ENCODE measurements at places on chromosomes 4 and X.

DNA sequence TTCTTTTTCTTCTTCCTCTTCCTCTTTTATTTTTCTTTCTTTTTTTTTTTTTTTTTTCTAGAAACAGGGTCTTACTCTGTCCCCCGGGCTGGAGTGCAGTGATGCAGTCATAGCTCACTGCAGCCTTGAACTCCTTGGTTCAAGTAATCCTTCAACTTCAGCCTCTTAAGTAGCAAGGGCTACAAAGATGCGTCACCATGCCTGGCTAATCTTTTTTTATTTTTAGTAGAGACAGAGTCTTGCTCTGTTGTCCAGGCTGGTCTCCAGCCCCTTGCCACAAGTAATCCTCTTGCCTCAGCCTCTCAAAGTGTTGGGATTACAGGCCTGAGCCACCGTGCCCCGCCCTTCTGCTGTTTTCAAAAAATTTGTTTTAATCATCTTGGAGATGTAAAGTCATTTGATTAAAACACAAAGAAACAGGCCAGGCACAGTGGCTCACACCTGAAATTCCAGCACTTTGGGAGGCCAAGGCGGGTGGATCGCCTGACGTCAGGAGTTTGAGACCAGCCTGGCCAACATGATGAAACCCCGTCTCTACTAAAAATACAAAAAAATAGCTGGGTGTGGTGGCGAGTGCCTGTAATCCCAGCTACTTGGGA is 28.1 kb downstream of the SYNPO2 start:
- no peak for DNase-seq

DNA sequence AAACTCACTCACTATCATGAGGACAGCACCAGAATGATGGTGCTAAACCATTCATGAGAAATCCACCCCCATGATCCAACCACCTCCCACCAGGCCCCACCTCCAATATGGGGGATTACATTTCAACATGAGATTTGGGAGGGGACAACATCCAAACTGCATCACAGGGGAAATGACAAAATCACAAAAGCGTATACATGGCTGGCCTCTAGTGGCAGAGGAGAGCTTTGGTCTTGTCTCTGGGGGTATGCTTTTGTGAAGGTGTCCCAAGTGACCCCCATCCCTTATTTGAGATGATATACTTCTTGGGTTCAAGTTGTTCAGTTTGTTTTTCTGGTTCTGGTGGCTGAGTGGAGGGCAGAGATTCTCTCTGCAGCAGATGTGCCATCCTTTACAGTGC is 8.5 kb upstream of the SETD7 start:
- no peak for DNase-seq

DNA sequence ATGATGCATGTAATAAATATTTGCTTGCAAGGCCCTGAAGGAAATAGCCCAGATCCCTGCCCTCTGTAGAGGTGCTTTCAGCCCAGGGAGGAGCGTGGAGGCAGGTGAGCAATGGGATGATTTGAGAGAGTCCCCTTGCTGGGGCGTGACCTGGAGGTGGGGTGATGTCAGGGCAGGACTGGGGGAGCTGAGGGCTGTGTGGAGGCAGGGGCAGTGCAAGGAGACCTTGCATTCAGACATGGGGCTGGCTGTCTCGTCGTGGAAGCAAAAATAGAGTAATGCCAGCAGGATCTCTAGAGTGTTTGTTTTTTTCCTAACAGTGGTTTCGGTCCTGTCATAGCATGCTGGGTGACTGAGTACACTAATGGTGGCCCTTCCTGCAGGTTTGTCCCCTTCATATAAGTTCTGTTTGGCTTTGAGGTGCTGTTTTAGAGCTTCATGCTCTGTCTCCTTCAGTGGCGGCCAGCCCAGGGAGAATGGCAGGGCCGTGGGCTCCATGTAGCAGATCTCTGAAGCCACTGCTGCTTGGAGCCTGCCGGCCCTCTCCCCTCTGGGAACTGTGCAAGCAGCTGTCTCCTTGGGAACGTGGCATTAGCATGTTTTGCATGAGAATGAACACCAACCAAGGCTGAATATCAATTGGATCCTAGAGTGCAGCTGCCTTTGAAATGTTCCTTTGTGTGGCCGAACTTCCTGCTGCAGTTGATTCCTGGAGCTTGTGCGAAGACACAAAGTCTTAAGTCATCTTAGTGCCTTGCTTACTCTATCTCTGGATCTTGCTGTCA is 39.3 kb upstream of the CLDN34 start:
- no peak for DNase-seq

DNA sequence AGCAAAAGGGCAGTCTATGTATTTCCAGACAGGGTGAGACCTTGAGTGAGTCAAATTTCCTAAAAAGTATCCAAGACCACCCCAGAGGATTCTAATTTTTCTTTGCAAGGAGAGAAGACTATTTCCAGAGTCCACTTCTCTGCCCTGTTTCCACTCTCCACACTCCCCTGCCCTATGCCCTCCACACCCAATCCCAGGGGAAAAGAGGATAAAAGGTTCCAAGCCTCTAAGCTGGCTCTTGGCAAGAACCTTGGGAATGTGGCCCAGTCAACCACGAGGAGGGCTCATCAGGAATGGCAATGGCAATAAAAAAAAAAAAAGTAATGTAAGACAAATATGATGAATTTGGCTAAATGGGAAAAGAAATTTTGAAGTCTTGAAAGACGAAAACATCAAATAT is 65.9 kb downstream of the SRPX start:
- no peak for DNase-seq

DNA sequence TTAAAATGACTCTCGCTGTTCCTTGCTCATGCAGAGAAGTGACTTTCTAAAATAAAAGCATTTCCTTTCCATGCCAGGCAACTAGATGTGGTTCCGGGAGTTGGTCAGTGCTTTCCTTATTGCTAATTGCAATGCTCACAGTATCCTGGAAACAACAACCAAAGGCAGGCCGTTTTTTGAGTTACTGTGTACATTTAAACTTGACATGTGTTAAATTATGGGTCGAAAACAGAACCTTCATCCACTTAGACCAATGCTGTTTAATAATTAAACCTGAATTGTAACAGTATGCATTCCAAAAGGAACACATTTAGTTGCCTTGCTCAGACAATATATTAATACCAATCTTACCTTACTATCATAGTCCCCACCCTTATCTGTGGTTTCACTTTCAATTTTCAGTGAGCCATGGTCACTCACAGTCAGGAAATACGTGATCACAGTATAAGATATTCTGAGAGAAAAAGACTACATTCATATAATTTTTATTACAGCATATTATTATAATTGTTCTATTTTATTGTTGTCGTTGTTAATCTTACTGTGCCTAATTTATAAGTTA is 102.6 kb downstream of the HS6ST2 start:
- DNase-seq: no peak

- no peak for DNase-seq
These were observed 16.0 kb upstream of the RAP1GDS1 start for GRCh38 chr4:98245226-98245625.

GRCh38 chr4:43842594-43842993 is 606.0 kb downstream of the KCTD8 start:
- no peak for DNase-seq

DNA sequence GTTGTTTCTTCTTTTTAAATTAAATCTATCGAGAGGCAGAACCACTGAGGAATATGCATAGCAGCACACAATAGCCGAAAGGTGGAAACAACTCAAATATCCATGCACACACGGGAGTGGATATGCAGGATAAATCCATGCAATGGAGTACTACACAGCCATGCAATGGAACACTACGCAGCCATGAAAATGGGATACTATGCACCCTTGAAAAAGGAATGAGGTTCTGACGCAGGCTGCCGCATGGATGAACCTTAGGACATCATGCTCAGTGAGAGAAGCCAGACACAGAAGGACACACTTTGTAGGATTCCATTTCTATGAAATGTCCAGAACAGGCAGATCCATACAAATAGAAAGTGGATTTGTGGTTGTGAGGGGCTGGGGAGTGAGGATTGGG is 18.4 kb upstream of the P2RY8 start:
- no peak for DNase-seq

DNA sequence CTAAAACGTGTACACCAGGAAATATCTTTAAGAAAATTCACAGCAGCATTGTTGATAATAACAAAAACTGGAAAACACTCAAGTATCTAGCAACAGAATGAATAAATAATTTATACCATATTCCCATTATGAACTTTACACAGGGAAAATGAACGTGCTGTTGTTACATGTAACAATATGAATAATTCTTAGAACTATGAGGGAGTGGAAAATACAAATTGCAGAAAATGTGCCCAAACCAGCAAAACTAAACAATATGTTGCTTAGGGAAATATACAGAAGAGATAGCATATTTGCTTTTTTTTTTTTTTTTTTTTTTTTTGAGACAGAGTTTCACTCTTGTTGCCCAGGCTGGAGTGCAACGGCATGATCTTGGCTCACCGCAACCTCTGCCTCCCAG is 14.8 kb upstream of the FAT1 start:
- DNase-seq: no peak

DNA sequence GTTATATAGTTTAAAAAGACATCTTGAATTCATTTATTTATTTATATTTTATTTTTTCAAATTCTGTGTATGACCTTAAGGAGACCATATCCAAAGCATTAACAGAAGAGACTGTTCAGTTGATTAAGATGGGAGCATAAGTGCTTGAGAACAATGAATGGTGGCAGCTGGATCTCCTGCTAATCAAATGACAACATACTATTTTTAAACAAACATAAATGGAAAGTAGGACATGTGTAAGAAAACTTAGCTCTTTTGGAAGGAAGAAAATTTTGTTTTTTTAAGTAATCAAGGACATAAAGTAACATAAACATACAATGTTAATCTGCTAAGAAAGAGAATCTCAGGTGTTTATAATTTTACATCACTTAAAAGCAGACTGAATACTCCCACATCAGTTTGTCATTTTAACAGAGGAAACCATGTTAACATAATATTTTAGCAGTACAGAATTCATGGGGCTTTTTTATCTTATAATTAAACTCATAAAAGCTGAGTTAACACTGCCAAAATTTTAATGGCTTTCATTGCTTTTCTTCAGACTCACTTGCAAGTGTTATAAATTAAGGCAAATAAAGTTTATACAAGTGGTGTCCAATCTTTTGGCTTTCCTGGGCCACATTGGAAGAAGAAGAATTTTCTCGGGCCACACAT is 95.1 kb downstream of the MAD2L1 start:
- no peak for DNase-seq

DNA sequence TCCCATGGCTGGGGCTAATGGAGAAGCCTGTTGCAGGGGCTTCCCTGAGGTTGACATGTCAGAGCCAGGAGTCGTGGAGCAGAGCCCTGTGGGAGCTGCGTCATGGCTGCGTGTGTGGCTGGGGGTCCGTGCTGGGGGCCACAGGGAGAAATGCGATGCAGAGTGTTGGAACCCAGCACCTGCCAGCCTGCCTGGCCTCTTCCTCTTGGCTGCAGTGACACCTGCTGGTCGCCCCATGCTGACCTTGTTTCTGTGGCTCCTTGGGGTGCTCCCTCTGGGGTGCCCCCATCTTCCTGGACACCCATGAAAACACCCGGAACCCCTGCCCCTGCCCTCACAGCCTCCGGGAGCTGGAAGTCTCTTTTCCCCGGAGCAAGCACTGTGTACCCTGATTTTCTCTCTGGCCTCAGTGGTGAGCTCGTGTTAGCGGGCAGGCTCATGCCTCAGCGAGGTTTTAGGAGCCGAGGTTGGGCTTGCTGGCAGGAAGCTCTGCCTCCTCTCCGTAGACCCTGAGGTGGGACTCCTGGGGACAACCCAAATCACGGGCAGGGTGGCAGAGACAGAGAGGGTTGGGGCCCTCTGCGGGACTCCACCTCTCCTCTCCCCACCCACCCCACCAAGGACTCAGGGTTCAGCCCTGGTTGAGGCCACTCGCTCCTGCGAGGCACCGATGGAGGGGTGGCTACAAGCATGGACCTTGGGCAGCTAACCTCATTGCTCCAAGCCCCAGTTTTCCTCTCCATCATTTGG is 103.7 kb downstream of the SORCS2 start:
- no peak for DNase-seq

DNA sequence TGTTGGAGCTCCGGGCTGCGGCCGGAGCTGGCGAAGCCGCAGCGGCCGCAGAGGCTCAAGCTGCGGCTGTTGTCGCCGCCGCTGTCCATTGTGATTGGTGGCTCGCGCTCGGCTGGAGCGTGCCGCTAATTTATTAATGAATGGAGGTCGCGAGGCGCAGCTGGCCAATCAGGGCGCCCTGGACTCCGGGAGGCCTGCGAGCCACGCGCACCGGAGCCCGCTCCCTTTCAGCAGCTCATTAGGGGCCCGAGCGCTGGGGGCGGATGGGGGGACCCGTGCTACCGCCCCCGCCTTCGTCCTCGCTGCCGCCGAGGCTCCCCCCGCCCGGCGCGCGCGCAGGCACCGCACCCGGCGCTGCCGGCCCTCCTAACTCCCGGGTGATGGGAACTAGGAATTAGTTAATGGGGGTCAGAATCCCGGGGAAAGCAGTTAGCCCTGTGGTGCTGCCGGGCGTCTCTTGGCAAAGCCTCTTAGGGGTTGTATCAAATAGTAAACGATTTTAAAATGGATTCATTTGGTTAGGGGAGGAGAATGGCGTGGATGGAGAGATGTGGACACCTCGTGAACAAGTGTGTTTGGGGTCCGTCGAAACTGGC is 589 bp upstream of the NEUROG2 start:
- no peak for DNase-seq

DNA sequence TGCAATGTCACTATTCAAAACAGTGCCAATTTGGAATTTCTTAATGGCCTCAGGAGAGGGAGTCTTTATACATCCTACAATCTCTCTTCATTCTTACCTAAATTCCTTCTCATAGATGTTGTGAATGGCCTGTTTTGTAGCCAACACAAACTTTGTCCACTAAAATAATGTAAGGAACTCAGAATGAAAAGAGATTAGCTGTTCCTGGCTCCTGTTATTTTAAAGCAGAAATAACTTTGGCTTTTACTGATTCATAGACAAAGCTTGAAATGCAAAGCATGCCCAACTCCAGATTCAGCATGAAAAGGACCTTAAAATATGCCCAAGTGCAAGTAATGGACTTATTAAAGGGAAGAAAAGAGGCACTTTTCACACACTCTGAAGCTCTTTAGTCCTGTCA is 146.0 kb upstream of the GPC4 start:
- DNase-seq: no peak

- no peak for DNase-seq
These were observed 8.0 kb downstream of the ATP2B3 start for GRCh38 chrX:153525451-153525850.

DNA sequence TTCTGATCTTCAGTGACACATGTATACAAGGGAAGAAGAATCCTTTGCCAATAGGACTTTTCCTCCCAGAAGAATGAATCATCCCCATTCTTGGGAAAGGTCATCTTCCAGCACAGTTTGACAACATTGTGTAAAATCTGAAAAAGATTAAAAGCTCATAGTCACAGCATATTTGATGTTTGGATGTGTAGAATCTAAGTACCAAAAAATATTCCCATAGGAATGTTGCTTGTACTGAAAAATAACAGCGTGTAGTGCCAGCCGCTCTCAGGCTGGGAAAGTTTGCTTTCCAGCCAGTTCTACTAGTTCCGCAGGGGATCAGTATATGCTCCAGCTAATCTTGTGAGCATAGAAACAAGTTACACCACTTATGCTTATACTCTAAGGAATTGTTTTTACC is 74.7 kb upstream of the IL13RA1 start:
- DNase-seq: no peak

All from stimulated activated CD4-positive, alpha-beta T cell treated with anti-CD3 and anti-CD28 coated beads, TNF-alpha, amount 100 ng/mL, for 48 hours (primary cell).